Astrocyte (in vitro differentiated cells and primary cell): ENCODE measurements at places on chromosomes 16 and 17.

DNA sequence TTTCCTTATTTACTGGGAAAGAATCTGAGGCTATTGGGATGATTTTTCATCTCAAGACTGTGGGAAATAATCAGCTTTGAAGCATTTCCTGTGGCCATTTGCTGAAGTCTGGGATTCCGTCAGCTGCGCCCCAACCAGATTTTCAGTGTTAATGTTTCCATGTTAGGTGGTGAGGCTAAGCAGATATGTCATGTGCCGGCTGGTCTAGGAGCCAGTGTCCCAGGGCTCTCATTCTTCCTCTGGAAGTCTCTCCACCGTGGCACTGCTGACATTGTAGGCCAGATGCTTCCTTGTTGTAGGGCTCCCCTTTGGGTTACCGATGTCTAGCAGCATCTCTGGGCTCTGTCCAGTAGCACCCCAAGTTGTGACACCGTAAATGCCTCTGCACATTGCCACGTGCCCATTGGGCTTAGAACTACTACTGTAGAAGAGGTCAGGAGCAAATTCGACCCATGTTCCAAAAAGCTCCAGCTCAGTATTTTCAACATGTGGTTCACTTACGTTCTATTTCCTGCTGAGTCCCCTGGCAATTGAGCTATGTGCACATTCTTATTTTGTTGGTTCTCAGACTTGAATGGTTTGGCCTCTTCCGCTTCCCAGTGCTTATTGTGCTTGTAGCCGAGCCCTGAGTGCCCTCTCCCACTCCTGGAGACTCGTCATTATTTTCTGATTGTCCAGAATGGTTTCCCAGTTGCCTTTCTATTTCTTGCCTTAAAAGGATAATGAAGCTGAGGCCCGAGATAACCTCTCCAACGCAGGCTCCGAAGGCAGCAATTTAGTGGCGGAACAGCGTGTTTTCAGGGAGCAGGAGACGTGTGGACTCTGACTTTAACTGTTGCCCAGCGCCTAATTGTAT, 82.2 kb downstream of the SPECC1 start:
- DNase-seq: peak; percentile 70

- DNase-seq: no peak
These were observed 6.0 kb downstream of the ATXN1L start for GRCh38 chr16:71851746-71852145.

DNA sequence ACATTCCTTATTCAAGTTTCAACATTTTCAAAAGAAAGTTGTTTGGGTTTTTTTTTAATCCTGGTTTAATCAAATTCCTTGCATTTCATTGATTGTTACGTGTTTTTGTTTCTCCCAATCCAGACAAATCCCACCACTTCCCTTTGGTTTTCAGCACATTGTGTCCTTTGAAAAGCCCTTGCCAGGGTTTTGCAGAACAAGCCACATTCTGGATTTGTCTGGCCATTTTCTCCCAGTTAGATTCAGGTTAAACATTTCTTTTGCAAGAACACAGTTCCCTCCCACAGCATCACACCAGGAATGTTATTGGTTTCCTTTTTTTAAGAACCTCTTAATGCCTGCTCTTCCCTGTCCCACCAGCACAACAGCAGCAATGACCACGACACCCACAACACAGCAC, 278.0 kb upstream of the SALL1 start:
- peak; percentile 66 for DNase-seq

- no peak for DNase-seq
These were observed 2.9 kb downstream of the SMPD3 start for GRCh38 chr16:68445458-68445857.

GRCh38 chr17:46064460-46064859, 65.4 kb downstream of the STH start:
- no peak for DNase-seq

- DNase-seq: peak; percentile 55
These were observed 15.3 kb downstream of the NLK start for GRCh38 chr17:28057731-28058246.

DNA sequence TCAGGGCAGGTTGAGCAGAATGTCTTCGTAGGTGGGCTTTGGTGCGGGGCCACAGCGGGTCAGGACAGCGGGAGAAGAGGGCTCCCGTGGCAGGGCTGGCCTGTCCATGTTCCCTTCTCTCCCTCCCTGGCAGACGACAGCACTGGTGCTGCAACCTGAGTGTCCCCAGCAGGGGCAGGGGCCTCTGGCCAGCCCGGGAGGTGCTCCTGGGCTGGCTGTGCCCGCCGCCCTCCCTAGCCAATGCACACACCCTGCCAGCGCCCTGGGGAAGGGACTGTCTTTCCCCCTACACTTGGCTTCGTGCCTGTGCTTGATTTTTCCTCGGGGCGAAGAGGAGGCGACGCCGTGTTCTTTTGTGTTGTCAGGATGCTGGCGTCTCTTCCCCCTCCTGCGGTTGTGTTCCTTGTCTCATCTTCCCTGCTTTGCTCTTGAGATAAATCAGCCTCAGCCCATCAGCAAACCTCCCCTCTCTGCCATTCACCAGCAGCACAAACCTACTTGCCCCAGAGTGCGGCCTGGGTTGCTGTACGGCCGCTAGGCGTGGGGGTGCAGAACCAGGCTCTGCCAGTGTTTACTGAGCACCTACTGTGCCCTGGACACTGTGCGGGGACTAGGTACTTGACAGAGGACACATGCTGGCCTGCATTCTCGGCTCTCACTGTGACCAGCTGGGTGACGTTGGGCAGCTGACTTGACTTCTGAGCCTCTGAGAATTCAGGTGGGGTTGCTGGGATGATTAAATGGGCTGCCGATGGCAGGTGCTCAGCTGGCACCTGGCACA, 237.3 kb upstream of the CIBAR2 start:
- no peak for DNase-seq

GRCh38 chr16:67928561-67929364, 2.9 kb downstream of the CTRL start:
- no peak for DNase-seq

DNA sequence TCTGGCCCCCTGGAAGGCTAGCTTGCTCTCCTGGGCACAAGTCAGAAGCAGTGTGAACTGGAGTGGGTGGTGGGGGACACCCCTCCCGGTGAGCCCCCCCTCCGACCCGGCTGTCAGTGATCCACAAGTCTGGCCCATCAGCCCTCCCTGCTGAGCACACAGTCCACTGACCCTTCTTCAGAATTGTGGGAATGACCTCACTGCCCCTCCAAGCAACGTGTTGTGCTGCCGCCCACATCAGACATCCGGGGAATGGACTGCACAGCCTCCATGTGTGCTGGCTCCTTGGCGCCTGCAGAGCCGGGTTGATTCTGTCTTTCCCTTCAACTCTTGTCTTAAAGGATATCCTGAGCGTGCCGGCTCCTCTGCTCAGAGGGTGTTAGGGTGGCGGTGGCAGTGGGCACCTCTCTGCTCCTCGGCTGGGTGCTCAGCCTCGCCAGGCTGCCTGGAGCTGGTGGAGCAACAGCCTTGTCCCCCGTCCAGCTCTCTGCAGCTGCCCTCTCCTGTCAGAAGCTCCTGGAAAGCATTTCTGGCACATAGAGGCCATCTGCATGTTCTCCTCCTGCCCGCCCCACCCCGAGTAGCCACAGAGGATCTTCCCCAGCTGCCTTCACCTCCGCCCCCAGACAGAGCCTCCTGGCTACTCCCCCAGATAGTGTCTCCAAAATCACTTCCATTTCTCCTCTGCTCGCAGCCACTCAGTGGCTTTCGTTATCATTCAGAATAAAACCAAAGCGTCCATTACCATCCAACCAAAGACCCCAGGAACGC, 19.8 kb downstream of the NPTX1 start:
- no peak for DNase-seq

- DNase-seq: no peak
These were observed 62.5 kb downstream of the SREBF1 start for GRCh38 chr17:17774009-17774881.

DNA sequence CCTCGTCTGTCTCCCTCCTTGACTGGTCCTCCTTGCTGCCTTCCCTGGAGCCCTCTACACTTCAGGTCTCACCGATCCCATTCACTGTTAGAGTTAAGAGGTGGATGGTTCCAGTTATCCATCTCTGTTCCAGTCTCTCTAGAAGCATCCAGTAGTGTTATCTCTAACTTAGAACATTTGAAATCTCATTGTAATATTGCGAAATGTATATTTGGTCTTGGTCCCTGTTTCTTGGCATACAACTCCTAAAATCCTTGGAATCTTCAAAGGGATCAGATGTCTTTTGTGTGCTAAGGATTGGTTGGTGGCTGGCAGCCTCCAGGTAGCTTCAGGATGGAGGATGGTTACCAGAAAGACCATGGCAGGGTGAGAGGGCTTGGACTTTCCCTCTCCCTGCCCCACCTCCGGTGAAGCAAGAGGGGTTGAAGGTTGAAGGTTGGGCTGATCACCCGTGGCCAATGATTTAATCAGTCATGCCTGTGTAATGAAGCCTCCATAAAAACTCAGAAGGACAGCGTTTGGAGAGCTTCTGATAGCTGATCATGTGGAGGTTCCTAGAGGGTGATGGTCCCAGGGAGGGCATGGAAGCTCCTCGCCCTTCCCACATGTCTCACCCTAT, 59.1 kb downstream of the NTN1 start:
- no peak for DNase-seq

DNA sequence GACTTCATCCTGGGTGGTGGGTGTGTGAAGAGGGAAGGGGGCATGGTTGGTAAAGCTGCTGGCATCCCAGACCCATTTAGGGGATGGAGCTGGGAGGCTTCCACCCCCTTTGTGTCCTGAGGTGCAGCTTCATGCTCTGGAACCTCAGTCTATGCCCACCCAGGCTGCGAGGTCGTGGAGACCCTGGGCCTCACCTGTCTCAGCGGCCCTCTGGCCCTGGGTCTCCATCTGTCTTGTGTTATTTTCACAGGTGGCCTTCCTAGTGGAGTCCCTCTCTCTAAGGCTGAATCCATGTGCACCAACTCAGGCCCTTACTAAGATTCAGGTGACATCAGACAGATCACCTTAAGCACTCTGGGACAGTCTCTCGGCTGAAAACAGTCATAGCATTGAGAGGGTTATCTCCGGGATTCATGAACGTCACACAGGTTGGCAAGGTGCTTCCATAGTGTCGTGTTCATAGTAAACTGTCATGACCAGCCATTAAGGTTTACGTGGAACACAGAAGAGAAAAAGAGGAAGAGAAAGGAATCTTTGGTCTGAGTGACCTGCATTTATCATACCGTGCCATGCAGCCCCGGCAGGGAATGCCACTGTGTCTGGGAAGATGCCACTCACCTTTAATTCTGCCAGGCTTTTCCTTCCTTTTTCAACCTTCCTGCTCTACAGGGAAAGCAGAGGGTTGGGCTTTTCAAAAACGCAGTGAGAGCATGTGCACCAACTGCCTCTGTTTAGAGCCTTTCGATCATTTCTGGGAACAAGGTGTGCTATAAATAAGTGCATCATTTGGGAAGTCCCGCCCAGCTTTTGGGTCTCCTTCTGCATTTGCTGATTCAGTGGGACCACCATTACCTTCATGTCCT, 4.5 kb upstream of the FOXL1 start:
- DNase-seq: no peak

- peak; percentile 89 for DNase-seq
These were observed 94.7 kb downstream of the SEC14L1 start for GRCh38 chr17:77235370-77235941.

- peak; percentile 61 for DNase-seq
These were observed 18.9 kb downstream of the MPG start for GRCh38 chr16:96935-97381.

- no peak for DNase-seq
These were observed 82.0 kb downstream of the MRM1 start for GRCh38 chr17:36683387-36683786.

DNA sequence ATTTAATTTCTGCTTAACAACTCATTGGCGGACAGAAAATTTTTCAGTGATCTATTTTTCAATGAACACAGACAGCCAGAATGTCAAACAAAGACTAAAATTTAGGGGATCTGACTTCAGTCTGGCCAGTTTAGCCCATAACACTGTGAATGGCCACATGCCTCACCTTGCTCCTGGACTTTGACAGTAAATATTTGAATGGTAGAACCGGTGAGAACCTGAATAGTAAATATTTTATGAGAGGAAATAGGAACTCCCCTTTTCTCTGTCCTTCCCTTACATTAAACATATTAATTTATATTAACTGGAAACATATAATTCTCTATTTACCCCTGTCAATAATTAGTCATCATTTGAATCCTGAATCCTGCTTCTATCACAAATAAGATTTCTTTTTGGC, 942.1 kb downstream of the KCNJ2 start:
- DNase-seq: no peak

- DNase-seq: no peak
These were observed 117.1 kb upstream of the GSE1 start for GRCh38 chr16:85495823-85496538.

DNA sequence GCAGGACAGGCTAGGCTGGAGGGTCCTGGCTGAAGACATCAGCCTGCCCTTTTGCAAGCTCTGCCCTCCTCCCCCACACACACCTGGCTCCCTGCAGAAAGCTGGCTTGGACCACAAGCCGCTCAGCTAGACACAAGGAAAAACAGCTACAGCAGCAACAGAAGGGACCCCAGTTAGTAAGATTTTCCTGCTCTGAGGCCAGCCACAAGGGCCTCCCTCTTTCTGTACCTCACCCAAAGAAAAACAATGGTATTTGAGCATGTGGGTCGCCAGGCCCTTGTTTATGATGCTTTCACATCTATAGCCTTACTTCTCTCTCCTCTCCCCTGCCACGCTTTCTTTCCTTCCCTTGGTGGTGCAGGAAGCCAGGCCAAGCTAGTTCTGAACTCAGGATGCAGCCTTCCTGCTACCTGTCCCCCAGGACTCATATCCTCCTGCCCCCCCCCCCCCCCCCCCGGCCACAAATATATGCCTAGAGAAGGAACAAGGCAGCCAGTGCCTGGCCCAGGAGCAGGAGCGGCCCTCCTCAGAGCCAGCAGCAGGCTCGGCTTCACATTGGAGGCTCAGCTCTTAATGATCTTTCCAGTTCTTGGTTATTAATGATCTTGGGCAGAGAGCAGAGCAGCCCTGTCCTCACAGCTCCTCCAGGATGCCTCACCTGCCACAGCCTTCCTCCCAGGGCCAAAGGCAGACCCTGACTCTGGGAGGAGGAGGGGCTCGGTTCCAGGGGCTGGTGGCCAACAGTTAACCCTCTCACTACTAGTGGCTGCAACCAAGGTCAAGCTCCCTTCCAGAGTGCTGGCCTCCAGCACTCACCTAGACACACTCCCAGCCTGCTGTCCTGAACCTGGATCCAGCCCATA, 19.5 kb downstream of the GRIN2C start:
- no peak for DNase-seq

GRCh38 chr16:66044556-66044955, 321.9 kb upstream of the CDH5 start:
- DNase-seq: no peak

DNA sequence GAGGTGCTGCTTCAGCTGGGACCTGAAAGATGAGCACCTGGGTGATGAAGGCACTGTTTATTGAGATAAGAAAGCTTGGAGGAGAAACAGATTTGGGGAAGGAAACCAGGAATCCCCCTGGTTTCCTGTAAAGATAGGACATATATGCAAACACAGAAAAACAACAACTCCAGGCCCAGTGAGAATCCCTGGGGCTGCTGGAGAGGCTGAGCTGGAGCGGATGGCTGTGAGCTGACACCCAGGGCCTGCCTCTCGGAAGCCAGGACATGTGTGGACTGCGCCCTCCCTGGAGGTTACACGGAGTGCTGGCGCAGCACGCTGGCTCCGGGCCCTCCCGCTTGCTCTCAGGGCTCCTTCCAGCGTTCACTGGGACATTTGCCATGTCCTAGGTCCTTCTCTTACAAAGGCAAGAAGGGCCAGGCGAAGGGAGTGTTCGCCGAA, 57.5 kb downstream of the CYB5B start:
- peak; percentile 43 for DNase-seq
